Hepatocyte (in vitro differentiated cells): ENCODE measurements at places on chromosomes 3 and 15.
A peak's percentile ranks its signal among the peaks of the same experiment; 100 is the strongest.

DNA sequence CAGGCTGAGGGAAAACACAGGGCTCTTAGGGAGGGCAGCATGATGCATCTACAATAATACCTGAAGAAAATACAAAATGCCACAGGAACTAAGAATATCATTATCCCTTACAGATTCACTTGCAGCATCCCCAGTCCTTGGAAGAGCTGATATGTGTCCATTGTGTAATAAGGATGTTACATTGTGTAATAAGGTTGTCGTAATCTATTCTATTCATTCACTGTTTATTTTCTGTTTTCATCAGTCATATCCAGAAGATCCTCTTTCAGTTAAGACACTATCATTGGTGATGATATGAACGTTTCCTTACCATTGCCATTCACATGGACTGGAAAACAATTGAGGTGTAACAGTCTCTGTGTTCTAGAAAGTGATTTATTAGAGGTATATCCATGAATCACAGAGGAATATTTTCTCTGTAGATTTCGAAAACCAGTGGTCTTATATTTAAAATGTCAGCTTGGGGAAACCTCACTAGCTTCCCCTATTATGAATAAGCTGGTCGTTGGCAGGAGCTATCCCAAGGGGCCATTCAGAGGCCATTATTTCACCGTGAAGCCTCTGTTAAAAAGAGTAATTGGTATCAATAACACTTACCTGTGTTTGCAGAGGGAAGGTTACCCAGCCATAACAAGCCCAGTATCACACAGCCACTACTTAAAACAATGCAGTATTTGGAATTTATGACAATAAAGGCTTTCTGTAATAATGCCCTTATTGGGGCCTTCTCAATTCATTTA, 241.1 kb downstream of the ZNF385D start:
- H3K4me3 ChIP-seq, result no peak overlapping the region
- H3K27me3 ChIP-seq, result no peaks in the 10 kb centered on the region
- no peak overlapping the region for H3K27ac ChIP-seq

DNA sequence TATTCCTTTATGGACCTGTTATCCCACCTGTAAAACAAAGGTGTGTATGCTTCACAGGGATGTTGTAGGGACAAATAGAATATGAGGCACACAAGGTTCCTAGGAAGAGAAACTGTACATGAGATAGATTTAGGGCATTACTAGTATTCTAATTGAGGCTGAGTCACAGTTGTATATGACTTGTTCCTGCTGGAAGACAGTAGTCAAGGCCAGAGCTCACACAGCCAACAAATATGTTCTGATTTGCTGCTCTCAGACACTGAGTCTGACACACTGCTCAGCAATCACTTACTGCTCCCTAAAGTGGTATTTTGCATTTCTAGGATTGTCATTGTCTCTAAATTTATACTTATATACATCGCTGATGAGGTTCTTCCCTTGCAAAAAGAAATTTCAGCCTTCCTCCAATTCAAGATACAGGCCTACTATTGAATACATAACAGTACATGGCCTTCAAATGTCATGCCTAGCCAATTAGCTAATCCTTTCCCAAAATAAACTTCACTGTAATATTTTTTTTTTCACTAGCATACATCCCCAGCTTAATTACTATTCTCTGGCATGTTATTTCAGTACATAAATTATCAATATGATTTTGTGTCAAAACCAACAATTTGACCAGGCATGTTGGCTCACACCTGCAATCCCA, 69.8 kb downstream of the TIGIT start:
- H3K4me1 ChIP-seq, result peaks cover 8% of the 10 kb centered on the region
- no peaks in the 10 kb centered on the region for H3K36me3 ChIP-seq
- DNase-seq, result peak; percentile 25
- peak overlapping the region; percentile 18 for H3K27ac ChIP-seq
- no peak overlapping the region for H3K4me3 ChIP-seq
- H3K27me3 ChIP-seq, result no peaks in the 10 kb centered on the region

- H3K27me3 ChIP-seq, result no peaks in the 10 kb centered on the region
- DNase-seq, result no peak
- H3K4me1 ChIP-seq, result no peaks in the 10 kb centered on the region
- H3K36me3 ChIP-seq, result no peaks in the 10 kb centered on the region
- no peak overlapping the region for H3K27ac ChIP-seq
These were observed 9.0 kb downstream of the COL6A5 start for GRCh38 chr3:130354430-130354829.

DNA sequence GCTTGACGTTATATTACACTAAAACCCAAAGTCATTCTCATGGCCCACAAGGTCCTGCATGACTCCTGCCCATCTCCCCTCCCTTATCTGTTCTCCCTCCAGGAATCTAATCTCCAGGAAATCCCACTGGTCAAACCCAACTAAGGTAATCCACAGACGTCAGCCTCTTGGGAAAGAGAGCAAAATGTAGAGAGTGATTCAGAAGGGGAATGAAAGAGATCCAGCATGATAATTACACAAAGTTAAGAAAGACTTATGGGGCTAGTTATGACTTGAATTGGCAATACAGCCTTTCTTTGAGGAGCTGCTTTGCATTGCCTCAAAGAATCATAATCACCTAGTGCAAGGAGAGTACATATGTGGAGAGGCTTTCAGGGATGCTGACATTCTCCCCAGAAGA, 137.8 kb upstream of the MYRIP start:
- H3K4me1 ChIP-seq, result no peaks in the 10 kb centered on the region
- no peak overlapping the region for H3K27ac ChIP-seq
- DNase-seq, result no peak
- H3K36me3 ChIP-seq, result no peaks in the 10 kb centered on the region
- no peak overlapping the region for H3K4me3 ChIP-seq

GRCh38 chr15:91199511-91199910, 99.5 kb downstream of the SV2B start:
- no peaks in the 10 kb centered on the region for H3K4me1 ChIP-seq
- H3K27ac ChIP-seq, result no peak overlapping the region
- H3K36me3 ChIP-seq, result no peaks in the 10 kb centered on the region
- no peak overlapping the region for H3K4me3 ChIP-seq
- H3K27me3 ChIP-seq, result peaks cover 8% of the 10 kb centered on the region

DNA sequence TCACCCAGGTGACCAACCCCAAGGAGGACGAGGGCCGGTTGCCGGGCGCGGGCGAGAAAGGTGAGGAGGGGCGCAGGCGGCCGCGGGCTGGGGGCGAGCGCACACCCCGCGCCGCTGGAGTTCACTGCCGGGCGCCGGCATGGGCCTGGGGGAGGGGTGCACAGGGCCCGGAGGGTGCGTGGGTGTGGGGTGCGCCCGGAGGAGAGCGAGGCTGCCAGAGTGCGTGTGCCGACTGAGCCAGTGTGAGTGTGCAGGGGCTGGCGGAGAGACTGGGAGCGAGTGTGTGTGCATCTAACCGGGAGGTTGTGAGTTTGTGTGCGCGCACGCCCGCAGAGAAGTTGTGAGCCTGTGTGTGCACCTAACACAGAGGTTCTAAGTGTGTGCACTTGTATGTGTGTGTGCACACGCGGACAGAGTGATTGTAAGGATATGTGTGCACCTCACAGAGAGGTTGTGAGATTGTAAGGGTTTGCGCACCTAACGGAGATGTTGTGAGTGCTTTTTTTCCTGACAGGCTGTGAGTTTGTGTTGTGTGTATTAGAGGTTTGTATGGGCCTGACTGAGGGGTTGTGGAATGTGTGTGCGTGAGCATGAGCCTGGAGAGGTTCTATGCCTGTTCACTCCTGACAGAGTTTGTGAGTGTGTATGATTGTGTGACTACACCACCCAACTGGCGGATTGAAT, 681 bp downstream of the CTDSPL start:
- peaks cover 23% of the 10 kb centered on the region for H3K4me1 ChIP-seq
- H3K36me3 ChIP-seq, result no peaks in the 10 kb centered on the region
- peak; percentile 79 for DNase-seq
- peak overlapping the region; percentile 70 for H3K27ac ChIP-seq
- peak overlapping the region; percentile 82 for H3K4me3 ChIP-seq
